NCI-H524 treated with DMSO at 0.1 percent for 48 hours (cell line): ENCODE measurements at places on chromosomes 4 and X.

DNA sequence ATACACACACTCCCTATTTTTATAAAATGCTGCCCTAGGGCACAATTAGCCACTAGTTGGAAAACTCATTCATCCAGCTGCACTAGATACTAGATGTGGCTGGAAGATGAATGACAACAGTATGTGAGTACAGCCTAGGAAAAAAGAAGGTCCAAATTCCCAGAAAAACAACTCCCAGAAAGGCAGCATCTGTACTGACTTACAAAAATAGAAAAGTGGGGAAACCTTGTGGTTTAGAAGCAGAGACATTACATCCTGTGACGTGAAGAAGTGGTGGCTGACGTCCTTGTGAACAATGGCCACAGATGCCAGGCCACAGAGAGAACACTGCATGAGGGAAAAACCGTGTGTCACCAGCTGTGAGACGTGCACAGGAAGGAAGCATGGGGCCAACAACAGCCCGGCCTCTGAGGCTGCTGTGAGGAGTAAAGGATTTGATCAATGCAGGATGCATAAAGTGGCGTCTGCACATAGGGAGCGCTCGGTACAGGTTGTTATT is 81.2 kb downstream of the SPRY1 start:
- DNase-seq: no peak

DNA sequence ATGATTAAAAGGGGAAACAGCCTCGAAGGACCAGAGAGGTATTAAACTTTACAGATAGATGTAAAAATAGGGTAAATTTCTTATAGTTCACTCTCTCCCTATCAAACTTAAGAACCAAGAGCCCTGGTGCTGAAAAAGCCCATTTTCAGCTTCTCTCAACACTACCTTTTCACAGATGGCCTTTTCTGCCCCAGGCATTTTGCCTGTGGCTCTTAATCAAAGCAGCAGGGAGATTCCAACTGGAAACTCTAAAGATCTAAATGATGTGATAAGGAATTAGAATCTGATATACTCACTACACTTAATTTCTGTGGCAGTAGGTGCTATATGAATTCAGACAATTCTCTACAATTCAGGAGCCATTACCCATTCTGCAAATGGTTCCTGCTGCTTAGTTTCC is 60.0 kb downstream of the AMMECR1 start:
- DNase-seq: no peak

DNA sequence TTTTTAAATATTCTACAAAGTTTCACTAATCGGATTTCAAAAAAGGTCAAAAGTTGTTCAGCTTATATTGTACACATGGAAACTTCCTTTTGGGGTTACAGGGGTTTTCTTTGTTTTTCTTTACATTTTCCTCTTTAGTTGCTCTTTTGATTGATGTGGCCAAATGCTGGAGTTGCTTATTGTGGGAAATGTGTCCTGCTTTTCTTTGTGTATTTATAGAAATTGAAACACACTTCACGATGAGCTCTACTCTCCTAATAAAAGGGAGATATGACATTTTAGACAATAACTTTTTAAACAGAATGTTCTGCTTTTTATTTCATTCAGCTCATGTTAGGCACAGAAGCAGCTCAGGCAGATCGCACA is 50.7 kb upstream of the SPRY1 start:
- DNase-seq: no peak

GRCh38 chr4:2812612-2813354 is 19.9 kb downstream of the SH3BP2 start:
- DNase-seq: no peak

GRCh38 chrX:15151267-15152186 is 118.4 kb downstream of the ASB9 start:
- DNase-seq: no peak

DNA sequence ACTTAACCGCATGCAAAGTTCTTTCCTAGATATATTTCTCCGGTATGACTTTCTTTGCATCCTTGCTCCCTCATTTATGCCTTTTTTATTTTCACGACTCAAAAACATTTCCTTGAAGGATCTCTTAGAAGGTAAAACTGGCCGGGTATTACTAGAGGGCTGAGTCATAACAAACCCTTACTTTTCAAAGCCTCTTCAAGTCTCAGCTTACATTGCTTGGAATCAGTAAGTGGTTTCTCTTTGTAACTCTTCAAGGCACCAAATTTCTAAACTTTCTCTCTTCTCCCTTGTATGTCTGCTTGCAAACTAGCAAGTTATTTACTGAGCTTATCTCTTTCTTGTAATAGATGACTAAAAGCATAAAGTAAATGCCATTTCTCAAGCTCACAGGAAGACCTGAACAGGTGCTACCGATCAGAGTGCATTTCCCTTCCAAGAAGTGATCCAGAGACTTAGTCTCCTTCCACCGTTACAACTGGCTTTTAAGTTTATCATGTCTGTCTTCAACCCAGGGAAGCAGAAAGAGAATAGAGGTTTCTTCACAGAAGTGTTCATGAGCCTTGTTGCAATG is 75.5 kb downstream of the ANXA10 start:
- no peak for DNase-seq

DNA sequence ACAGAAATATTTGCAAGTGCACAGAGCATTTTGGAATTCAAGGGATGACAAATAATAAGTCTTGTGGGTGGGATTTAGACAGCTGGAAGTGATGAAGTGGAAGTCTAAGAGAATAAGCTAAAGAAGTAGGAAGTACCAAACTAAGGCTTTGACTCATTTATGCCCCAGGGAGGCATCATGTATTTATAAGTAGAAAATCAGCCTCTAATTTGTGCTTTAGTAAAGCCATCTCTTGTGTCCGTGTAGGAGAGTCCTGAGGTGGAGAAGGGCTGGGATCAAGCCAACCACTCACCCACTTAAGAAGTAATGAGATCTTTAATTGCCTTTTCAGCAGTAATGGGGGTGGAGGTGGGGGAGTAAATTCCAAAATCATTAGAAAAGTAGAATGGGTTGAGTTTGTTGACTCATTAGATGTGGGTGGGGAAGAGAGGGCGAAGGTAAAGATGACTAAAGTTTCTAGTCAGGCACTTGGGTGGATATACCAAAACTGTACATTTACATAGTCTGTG is 356.7 kb downstream of the STIM2 start:
- DNase-seq: no peak

DNA sequence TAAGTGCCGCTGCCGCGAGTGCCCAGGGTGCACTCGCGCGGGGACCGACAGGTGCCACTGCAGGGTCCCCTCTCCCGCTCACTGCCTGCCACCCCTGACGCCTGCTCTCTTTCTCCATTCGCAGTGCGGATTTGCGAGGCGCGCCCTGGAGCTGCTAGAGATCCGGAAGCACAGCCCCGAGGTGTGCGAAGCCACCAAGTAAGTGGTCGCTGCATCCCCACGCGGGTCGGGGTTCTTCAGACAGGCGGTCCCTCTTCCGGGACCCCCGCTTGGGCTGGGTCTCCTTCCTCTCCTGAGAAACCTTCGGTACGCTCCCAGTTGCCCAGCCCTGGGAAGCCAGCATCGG is 547 bp downstream of the GUCY1A1 start:
- DNase-seq: no peak

DNA sequence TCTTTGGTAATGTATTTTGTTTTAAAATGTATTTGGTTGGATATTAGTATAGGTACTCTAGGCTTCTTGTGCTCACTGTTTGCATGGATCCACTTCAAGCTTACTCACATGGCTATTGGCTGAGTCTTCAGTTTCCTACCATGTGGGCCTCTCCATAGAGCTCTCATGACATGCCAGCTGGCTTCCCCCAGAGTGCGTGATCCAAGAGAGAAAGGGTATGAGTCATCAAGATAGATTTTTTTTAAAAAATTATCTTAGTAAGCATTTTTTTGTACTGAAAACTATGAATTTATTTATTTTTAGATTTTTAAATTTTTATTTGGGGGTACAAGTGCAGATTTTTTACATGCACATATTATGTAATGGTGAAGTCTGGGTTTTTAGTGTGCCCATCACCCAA is 219.1 kb upstream of the AMOT start:
- peak; percentile 1 for DNase-seq
